Thoracic aorta (tissue), 2 donors: ENCODE measurements at places on chromosomes 1 and 21.

- peaks cover 20% of the 10 kb centered on the region for H3K4me1 ChIP-seq
- no peak overlapping the region for H3K27ac ChIP-seq
- H3K4me3 ChIP-seq, result no peak overlapping the region
- H3K36me3 ChIP-seq, result no peaks in the 10 kb centered on the region
- H3K27me3 ChIP-seq, result no peaks in the 10 kb centered on the region
Measured at GRCh38 chr1:64516803-64517568, 47.1 kb downstream of the CACHD1 start.

DNA sequence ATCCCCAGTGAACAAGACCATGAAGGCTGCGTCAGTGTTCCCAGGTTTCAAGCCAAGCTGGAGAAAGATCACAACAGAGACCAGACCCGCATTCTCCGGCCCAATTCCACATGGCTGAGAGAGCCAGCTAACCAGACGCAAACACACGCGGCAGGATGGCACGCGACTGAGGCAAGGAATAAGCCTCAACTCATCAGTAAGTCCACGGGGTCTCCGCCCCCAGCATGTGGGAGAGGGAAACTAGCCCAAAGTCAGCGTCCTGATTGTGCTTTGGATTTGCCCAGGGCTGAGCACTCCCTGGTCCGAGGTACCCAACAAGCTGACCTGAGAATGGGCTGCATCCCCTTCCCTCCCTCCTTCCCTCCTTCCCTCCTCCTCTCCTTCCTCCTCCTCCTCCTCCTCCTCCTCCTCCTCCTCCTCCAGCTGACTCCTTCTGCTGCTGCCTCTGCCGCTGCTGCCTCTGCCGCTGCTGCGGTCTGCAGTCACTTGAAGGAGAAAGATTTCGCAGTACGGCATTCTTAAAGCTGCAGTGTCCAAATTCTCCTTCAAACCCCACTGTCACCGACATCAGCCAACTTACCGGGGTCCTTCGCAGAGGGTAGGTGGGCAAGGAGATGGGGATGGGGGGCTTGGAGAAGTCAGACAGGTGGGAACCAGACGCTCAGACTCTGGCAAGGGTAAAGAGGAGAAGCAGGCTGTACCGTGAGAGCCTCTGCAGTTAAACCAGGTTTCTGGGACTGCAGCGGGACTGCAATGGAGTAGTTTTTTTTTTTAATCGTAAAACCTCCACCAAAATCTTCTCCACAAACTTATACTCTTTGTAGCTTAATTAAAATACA, 33.0 kb upstream of the H6PD start:
- H3K4me3 ChIP-seq, result peak overlapping the region; percentile 60
- H3K36me3 ChIP-seq, result no peaks in the 10 kb centered on the region
- no peak overlapping the region for H3K27ac ChIP-seq

DNA sequence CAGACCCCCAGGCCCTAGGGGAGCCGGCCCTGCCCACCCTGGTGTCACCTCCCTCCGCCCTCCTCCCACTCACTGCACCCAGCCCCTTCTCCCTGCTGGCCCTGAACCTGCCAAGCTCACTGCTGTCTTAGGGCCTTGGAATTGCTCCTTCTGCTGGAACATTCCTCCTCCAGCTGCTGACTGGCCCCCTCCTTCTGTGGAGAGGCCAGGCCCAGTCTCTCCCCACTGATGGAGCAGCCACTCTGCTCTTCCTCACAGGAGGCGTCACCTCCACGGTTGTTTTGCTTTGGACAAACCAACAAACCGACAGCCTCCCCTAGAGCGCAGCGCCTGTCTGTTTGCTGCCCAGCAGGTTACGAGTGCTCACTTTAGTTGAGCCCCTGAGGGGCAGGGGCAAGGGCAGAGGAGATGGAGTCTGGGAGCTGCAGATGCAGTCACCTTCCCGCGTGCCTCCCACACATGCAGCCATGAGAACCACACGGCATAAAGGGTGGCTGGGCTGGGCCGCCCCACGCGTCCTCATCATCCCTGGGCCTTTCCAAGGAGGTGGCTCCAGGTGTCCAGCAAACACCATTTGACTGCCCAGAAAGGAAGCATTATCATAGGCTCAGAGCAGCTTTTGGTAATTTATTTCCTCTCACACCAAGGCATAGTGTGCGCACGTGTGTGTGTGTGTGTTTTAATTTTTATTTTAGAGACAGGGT, 9.4 kb downstream of the OXCT2 start:
- no peak for DNase-seq
- peaks cover 27% of the 10 kb centered on the region for H3K36me3 ChIP-seq
- H3K4me1 ChIP-seq, result no peaks in the 10 kb centered on the region
- H3K27me3 ChIP-seq, result no peaks in the 10 kb centered on the region
- no peak overlapping the region for H3K4me3 ChIP-seq

DNA sequence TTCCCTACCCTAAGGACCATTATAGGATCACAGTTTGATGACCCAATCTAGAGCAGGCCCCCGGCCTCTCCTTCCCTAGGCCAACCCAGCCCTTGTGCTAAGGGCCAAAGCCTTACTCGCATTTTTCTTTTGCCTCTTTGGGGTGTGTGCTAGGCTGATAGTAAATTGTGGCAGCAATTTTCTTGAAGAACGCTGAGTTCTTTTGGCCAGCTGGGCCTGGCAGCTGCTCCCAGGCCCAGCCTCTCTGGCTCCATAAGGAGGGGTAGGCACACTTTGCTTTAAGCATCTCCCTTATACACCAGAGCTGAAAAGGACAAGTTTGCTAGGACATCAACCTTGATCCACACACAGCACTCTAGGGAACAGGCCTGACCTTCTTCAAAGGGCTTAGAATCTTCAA, 4.2 kb downstream of the OLFML2B start:
- no peaks in the 10 kb centered on the region for H3K36me3 ChIP-seq
- no peaks in the 10 kb centered on the region for H3K27me3 ChIP-seq
- no peak for DNase-seq
- peak overlapping the region; percentile 15 for H3K4me3 ChIP-seq
- peak overlapping the region; percentile 61 for H3K27ac ChIP-seq

DNA sequence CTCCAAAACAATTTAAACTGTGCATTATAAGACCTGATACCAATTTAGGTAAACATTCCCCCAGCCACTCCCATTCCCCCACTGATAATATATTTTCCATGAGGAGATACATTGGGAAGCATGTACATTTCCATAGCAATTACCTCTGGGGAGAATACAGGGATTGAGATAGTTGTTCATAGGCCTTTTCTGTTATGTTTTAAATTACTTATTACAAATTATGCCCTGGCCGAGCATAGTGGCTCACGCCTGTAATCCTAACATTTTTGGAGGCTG, 4.4 kb downstream of the ASAP3 start:
- H3K4me1 ChIP-seq, result peaks cover 48% of the 10 kb centered on the region
- H3K4me3 ChIP-seq, result no peak overlapping the region
- H3K36me3 ChIP-seq, result no peaks in the 10 kb centered on the region
- H3K27me3 ChIP-seq, result no peaks in the 10 kb centered on the region
- DNase-seq, result no peak

- no peaks in the 10 kb centered on the region for H3K36me3 ChIP-seq
- no peak for DNase-seq
- no peaks in the 10 kb centered on the region for H3K27me3 ChIP-seq
- peaks cover 19% of the 10 kb centered on the region for H3K4me1 ChIP-seq
- H3K4me3 ChIP-seq, result peak overlapping the region; percentile 85
Measured at GRCh38 chr1:203627398-203627797, 766 bp downstream of the ATP2B4 start.

DNA sequence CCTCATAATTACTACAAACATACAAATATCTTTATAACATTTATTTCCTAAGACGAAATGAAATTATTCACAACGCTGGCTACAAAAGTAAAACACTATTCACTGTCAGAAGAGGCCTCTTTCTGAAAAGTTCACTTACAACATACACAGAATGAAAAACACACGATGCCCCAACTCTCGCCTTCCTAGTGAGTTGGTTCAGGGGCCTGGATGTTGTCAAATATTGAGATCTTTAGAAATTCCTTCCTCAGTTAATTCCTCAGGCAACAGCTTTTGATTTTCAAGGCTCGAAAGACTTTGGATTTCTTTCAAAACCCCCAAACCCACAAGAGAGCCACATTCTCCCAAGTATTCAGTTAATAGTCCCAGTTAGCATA, 14.2 kb upstream of the KCNE1 start:
- DNase-seq, result no peak
- peak overlapping the region; percentile 96 for H3K27ac ChIP-seq
- peaks cover 6% of the 10 kb centered on the region for H3K36me3 ChIP-seq
- H3K27me3 ChIP-seq, result no peaks in the 10 kb centered on the region
- H3K4me1 ChIP-seq, result peaks cover 19% of the 10 kb centered on the region

GRCh38 chr1:3787745-3788605, 8.3 kb downstream of the LRRC47 start:
- DNase-seq, result no peak
- H3K27ac ChIP-seq, result no peak overlapping the region
- no peaks in the 10 kb centered on the region for H3K27me3 ChIP-seq

DNA sequence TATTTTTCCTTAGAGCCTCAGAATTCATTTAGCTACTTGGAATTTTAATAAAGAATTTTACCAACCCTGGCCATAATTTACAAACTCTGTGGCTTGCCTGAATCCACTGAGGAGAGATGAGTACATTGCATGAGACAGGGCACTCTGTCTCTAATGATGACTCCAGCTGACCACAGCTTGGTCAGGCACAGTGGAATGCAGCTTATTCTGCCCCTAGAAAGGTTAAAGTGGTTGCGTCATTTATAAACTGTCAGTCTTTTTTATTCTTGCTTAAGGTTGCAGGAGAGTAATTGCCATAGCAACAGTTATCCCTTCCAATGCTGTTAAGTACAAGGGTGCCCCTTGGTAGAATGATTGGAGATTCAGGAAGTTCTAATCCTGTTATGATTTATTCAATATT, 28.3 kb downstream of the PDE4B start:
- H3K27me3 ChIP-seq, result no peaks in the 10 kb centered on the region
- H3K4me1 ChIP-seq, result no peaks in the 10 kb centered on the region
- no peak overlapping the region for H3K4me3 ChIP-seq
- no peak overlapping the region for H3K27ac ChIP-seq

DNA sequence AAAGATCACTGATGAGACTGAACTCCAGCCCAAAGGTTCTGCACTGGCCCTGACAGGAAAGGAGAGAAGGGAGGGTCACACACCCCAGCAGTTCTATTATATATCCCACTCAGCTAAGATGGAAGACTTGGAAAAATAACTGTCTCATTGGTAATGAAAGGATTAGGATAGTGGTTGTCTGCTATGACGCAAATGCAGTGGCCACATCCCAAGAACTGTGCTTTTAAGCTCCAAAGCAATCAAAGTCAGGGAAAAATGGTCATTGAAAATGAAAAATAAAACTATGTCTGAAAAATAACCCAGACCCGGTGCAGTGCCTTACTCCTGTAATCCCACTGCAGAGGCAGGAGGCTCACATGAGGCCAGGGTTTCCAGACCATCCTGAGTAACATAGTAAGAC, 31.0 kb downstream of the PSMG1 start:
- H3K27me3 ChIP-seq, result no peaks in the 10 kb centered on the region
- no peak overlapping the region for H3K27ac ChIP-seq
- H3K4me3 ChIP-seq, result no peak overlapping the region
- DNase-seq, result no peak

- H3K4me1 ChIP-seq, result no peaks in the 10 kb centered on the region
- no peaks in the 10 kb centered on the region for H3K27me3 ChIP-seq
- no peak for DNase-seq
- no peak overlapping the region for H3K27ac ChIP-seq
Measured at GRCh38 chr1:231806623-231807495, 180.3 kb downstream of the DISC1 start.

DNA sequence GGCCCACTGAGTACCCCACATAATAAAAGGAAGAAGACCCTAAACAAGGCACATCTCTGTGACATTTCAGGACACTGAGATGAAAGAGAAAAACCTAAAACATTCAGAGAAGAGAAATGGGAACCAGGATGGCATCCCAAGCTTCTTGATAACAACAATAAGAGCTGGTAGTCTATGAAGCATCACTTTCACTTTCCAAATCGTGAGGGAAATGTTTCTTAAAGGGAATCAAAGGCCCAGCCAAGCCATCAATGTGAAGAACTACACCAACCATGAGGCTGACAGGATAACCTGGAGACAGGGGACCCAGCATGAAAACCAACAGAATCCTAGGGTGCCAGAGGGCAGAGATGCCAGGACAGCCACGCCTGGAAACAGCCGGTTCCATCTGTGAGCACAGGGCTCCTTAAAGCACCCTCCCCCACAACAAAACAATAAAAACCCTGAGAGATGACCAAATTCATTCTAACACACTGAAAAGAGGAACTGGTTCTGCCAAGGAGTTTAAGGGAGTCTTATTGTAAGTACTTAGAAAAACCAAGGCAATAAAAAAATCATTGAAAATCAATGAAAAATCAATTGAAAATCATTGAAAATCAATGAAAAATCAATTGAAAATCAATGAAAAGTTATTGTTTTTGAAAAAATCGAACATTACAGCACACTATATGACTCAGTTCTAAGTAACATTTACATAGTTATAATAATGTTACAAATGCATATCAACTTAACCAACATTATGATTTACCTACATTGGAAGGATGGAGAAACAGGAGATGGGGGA, 141.5 kb upstream of the ERG start:
- H3K4me1 ChIP-seq, result peaks cover 20% of the 10 kb centered on the region
- no peak overlapping the region for H3K27ac ChIP-seq
- peak overlapping the region; percentile 60 for H3K4me3 ChIP-seq
- H3K36me3 ChIP-seq, result no peaks in the 10 kb centered on the region
- no peaks in the 10 kb centered on the region for H3K27me3 ChIP-seq

DNA sequence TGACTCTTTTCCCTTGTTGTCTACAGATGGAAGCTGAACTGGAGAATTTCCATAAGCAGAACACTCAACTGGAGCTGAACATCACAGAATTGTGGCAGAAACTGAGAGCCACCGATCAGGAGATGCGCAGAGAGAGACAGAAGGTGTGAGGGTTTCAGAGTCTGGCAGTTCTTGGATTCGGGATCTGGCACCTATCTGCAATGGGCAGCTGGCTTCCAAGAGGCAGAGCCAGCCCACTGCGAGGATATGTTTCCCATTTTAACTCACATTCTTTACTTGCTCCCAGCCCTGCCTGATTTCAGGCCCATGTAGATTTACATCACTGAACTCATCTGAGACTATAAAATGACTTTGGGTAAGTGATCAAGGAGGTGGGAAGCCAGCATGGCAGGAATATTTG, 37.3 kb upstream of the TMEM125 start:
- no peaks in the 10 kb centered on the region for H3K36me3 ChIP-seq
- H3K27ac ChIP-seq, result peak overlapping the region; percentile 16
- peaks cover 11% of the 10 kb centered on the region for H3K4me1 ChIP-seq
- H3K4me3 ChIP-seq, result peak overlapping the region; percentile 26
- DNase-seq, result no peak
